NCI-H446 (cell line): ENCODE measurements at places on chromosomes 7 and 10.

DNA sequence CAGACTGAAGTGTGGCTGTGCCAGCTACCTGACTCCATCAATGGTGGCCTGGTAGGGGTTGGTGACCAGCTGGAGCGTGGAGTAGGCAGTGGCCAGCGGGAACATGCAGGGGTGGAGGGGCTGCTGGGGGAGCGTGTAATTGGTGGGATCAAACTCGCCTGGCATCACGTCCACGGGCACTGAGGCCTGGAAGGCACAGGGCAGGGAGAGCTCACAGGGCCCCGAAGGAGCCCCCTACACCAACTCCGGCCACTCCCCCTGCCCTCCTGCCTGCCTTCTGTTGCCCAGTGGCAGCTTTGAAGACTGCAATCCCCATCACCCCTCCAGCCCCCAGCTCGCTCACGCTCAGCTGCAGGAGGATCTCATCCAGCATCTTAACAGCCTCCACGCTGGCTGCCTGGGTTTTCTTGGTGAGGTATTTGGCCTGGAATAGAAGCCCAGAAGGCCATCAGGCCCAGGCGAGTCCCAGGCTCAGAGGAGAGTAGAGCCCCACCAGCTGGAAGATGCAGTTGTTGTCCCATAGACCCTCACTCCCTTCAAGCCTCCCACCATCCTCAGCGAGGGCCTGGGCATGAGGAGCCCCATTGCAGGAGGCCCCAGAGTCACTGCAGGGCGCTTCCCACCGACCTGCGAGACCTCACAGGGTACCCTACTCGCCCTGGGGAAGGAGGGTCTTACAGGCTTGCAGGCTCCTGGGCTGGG is 7.1 kb downstream of the POLD2 start:
- no peak for DNase-seq

- DNase-seq, result no peak
Observed at GRCh38 chr10:124722798-124723783, 21.1 kb downstream of the FAM53B start.

GRCh38 chr10:15813415-15813814 is 46.9 kb downstream of the MINDY3 start:
- no peak for DNase-seq

GRCh38 chr7:38000272-38000671 is 79.8 kb downstream of the EPDR1 start:
- DNase-seq, result no peak

GRCh38 chr10:558364-558763 is 131.1 kb downstream of the DIP2C start:
- no peak for DNase-seq

DNA sequence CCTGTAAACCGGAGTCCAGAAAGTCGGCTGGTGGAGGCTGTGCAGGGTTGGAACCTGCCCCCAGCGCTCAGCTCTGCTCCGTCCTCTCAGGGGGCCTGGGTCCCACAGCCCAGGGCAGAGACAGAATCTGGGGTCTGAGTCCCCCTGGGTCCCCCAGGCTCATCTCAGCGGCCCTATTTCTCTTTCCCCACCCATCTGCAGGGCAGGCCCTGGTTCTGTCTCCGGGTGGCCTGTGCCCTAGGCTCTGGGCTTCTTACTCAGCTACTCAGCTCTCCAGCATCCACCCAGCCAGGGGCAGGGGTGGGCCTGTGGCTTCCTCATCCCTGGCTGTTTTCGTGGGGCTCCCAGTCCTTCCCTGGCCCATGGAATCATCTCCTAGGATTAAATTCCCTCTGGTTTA is 183.4 kb downstream of the ADARB2 start:
- DNase-seq, result no peak

DNA sequence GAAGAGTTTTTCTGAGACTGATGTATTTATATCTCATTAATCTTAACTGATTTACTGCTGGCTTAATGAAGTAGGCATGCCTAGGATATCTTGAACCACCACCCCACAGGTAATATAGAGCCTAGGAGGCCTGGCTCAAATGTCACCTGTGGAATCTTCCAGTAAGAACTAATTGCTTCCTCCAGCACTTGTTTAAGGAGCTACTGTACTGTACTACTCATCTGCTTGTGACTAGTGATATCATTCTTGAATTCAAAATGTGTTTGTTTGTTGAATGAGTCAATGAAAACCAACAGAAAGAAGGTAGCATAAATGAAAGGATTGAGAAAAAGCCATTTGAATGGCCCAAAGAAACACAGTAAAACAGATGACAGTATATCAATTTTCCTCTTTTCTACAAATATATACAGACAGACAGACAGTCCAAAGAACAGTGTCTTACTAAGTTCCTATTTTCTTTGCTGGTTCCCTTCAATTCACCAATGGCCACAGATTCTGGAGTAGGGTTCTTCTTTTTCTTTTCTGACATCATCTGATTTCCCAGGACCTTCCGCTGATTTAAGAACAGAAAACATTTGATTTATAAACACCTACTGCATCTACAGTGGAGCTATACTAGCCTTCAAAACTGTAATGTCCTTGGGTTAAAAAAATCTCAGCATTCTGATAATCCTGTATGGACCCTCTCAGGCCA is 43.7 kb upstream of the SLIT1 start:
- DNase-seq, result no peak

DNA sequence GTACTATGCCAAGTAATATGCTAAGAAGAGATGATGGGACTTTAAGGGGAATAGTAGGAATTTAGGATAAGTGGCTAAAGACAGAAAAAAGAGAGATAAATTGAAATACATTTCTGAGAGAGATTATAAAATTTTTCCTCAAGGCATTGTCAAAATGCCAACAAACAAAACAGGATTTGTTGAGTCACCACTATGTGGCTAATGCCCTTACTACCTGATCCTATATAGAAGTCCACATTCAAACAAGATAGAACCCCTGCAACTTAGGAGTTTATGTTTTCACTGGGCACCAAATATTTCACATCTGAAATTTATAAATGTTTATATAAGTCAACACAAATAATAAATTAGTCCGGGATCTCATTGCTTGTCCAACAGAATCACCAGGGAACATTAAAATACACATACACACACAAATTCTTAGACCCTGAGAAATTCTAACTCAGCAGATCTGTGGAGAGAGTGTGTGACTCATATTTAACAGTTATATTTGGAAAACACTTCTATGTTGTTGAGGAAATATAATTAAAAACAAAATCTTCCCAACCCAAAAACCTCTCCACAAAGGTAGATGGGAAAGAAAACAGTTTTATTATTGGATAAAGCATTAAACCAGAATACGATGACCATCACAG is 154.3 kb downstream of the PPP1R3A start:
- no peak for DNase-seq

GRCh38 chr10:77442699-77443189 is 194.9 kb downstream of the KCNMA1 start:
- DNase-seq, result no peak
